Fibroblast of skin of abdomen (primary cell): ENCODE measurements at places on chromosomes 1 and 21.

- no peak for DNase-seq
These were observed 81.4 kb upstream of the TLR5 start for GRCh38 chr1:223224465-223224864.

GRCh38 chr1:165501970-165502348 is 41.8 kb upstream of the LRRC52 start:
- DNase-seq = peak; percentile 28

DNA sequence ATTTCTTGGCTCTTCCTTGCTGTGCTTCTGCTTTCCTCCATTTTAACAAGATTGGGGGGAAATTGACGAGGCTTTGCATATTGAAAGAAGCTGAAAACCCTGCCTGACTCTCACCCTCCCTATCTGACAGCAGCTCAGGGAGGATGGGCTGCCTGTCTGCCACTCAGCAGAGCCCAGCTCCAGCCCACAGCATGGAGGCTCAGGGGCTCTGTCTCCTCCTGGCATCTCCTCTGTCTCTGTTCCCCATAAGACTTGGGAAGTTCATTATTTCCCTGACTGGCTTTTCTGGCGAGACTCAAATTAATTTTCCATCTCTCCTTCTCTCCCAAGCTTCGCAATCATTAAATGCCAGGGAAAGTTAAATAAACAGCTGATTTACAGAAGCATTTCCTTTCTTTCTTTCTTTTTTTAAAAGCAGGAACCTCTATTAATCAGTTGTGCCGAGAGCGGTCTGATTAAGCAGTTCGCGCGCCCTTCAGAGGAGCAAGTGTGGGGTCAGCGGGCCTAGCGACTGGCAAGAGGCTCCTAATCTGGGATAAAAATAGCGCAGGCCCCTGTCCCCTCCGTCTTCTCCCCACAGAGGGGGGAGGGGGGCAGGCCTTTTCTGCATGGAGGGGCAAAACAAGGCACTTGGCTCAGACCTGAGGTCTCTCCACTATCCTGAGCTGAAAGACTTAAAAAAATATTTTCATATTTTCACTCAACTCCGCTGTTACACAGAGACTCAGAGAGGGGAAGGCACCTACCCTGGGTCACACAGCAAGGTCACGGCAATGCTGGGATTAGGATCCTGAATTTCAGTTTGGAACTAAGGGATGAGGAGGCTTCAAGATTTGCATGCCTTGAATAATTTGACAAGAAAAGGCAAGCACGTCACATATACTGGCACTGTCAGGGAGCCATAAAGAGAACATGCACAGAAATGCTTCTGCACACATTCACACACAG is 170.4 kb downstream of the ACTL8 start:
- DNase-seq = no peak

DNA sequence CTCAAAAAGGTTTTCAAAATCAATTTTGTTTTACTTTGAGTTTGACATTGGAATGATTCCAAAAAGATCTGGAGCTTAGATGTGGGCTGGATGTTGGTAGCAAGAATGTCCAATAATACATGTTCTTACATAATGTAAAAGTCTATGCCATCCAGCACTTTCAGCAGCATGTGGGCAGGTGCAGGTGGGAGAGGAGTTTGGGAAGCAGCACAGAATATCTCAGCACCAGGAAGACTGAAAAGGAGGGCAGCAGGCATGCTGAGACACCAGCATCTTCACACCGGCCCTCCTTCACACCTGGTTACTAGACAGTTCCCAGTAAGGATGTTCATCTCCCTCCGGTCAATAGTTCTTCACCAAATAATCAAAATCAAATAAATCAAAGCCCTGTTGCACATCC is 166.6 kb downstream of the ZBTB18 start:
- no peak for DNase-seq

- no peak for DNase-seq
These were observed 148.2 kb downstream of the RWDD3 start for GRCh38 chr1:95382000-95382786.

DNA sequence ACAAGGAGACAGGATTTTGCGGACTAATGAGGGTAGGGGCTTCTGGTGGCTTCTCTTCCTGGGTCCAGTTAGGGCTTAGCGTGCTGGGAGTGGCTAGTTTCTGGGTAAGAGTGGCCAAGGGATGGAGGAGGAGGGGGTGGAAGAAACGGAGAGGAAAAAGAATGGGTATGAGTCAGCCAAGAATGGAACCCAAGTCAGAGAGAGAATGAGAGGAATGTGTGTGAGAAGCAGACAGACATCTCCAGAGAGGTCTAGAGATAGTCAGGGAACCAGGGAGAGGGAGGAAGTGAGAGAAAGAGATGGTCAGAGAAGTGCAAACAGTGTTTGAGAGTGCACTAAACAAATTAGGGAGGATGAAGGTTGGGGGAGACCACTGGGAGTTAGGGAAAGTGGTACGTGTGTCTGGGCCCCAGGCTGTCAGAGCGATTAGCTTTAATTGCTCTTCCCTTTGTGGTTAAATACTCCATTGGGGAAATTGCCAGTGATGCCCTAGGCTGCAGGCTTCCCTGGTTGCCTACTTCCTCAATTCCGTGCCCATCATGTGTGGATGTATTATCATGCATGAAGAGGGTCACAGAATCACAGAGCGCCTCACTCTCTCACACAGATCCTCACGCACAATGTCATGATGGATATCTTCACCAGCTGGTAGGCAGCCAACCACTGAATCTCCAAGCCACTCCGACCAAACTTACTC is 1.4 kb downstream of the PEA15 start:
- DNase-seq = peak; percentile 90

DNA sequence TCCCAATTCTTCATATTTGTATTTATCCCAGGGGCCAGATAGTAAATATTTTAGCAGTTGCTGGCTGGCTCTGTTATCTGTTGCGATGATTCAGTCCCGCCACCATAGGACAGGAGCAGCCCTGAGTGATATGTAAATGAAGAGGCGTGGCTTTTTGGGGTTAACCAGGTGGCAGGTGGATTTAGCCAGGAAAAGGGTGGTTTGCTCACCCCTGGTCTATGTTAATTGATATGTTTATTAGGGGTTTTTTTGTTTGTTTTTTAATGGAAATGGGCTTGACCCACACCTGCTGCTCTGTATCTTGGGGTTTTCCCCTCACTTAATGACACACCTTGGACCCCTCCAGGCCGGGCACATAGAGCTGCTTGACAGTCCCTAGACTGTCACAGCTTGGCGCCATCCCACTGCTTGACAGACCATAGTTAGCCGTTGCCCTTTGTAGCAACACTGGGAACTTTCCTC is 62.8 kb downstream of the PIK3CD start:
- no peak for DNase-seq

GRCh38 chr21:41979335-41979734 is 25.5 kb upstream of the C2CD2 start:
- DNase-seq = no peak

DNA sequence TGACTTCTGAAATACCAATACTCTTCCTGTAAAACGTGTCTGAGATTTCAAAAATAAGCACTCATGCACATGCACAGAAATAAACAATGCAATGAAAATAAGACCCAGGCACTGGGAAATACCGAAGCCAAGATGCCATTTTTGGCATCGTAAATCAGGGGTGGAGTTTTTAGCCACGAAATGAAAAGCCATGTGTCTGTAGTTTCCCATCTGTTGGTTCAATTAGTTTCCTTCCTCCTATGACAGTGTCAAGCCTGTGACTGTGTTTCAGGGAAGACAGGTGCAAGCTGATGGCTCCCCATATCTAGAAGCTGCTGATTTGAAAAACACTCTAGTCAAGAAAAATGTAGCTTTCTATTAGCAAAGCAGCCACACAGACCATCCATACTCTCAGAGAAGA is 480.4 kb upstream of the CAMK1G start:
- DNase-seq = no peak

- DNase-seq = no peak
These were observed 20.4 kb upstream of the VPS13D start for GRCh38 chr1:12209495-12209832.

DNA sequence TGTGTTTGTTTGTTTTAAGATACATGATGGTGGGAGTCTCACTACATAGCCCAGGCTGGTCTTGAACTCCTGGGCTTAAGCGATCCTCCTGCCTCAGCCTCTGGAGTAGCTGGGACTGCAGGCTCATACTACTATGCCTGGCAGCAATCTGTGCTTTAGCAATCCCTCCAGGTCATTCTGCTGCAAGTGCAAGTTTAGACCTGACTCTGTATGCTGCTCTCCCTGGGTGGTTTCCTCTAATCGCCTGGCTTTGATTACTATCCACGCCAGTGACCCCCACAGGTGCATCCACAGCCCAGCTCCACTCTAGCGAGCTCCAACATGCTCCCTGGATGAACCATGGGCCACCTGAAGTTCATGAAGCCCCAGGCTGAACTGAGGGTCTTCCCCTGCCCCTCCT is 15.5 kb upstream of the PABPC4 start:
- no peak for DNase-seq

DNA sequence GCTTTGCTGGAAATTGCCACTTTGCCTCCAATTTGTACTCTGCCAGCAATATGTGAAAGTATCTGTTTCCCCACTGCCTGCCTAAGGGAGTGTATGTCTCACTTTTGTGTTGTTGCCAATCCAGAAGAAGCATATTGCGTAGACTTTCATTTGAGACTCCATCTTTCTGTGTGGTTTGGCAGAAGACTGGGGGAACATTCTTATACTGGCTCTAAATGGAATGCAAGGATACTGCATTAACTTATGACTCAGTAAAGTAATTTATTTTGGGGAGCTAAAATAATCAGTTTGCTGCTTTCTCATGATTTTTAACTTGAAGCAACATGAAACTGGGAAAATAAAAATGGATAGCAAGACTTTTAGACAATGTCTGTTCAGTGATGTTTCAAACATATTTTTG is 107.7 kb upstream of the TMPRSS2 start:
- DNase-seq = peak; percentile 99

DNA sequence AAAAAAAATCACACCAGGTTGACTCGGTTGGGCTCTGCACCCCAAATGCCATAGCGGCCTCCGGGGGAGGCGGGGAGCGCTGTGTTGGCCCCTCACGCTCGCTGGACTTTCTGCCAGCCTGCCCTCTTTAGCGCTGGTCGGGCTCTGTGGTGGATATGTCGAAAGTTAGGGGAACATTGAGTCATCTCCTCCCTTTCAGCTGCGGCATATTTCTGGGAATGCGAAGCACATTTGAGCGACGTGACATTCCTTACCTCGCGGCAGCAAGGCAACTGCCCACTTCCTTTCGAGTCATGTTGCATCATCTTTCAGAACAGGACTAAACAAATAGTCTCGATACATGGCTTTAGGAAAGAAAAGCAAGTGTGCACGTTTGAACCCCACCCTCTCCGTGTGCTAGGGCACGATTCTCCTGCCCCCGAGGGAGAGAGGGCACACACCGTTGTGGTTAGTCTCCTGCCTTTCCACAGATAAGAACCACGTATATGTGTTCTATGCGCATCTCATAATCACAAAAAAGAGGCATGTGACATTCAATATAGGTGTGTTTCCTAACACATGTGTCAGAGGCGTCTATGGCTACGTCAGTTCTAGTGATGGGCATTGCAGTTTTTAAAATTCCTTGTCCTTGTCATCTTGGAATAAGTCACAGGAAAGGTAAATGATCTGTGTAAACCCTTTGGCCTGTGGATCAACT is 105.9 kb upstream of the SLC45A1 start:
- DNase-seq = peak; percentile 99

GRCh38 chr1:165524639-165525285 is 19.0 kb upstream of the LRRC52 start:
- DNase-seq = no peak

- DNase-seq = no peak
These were observed 7.2 kb upstream of the EPS15 start for GRCh38 chr1:51526248-51526647.

- peak; percentile 31 for DNase-seq
These were observed 653.9 kb upstream of the NEGR1 start for GRCh38 chr1:72936151-72936740.

GRCh38 chr1:30804352-30804751 is 46.8 kb upstream of the LAPTM5 start:
- no peak for DNase-seq

GRCh38 chr1:158095737-158096335 is 84.9 kb upstream of the CD1D start:
- DNase-seq = peak; percentile 25

DNA sequence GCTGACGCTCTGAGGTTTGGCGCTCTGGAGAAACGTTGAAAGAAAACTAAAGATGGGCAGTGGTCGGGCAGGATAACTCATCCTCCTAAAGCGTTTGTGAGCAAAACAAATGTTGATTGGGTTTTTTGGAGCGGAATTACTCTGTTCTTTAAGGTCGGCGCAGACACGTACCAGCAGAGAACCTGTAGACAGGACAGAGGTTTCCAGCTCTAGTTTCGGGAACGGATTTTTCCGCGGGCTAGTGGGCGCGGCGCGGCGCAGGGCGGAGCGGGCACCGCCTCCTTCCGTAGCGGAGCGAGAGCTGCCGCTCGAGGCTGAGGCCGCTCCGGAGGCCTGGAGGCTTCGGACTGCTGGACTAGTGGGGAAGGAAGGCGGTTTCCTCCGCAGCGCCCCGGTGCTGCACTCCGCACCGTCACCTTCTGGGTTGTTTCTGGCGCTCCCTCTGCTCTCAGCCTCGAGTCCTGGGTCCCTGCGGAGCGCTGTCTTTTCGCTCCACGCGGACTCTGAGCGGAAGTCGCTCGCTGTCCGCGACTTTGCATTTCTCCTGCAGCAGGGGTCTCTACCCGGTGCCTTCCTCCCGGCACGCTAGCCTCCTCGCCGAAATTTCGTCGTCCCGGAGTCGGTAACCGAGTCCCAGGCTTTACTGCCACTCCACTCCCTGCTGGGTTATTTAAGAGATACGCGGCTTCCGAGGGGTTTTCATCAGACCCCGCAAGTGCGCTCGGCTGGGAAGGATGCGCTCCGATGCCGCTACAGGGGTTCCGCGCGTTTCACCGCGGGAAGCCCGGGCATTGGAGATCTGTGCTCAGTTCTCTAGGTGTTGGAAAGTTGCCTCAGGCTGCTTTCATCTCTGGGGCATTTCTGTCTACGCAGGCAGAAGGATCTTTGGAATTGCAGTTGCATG is 7.0 kb downstream of the FOXD2 start:
- DNase-seq = no peak

- no peak for DNase-seq
These were observed 64.3 kb upstream of the TTC34 start for GRCh38 chr1:2865571-2866421.

DNA sequence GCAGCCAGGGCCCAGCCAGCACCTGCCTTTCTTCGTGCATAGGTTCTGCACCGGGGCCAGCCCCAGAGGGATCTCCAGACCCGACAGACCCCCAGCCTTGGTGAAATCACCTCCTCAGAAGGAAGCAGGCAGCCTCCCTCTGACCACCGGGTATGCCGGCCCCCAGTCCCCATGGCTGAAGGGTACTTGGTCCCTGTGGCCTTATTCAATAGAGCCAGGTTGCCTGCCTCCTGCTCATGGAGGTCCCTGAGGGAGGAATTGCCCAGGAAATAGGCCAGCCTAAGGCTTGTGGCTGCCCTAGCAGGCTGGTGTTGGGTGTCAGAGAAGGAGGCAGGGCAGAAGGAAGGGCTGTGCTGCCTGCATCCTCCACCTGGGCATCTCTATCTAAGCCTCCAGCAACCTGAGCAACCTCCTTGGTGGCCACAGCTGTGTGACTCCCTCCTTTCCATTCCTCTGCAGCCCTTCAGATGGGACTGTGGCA is 338.2 kb upstream of the VAMP3 start:
- no peak for DNase-seq

DNA sequence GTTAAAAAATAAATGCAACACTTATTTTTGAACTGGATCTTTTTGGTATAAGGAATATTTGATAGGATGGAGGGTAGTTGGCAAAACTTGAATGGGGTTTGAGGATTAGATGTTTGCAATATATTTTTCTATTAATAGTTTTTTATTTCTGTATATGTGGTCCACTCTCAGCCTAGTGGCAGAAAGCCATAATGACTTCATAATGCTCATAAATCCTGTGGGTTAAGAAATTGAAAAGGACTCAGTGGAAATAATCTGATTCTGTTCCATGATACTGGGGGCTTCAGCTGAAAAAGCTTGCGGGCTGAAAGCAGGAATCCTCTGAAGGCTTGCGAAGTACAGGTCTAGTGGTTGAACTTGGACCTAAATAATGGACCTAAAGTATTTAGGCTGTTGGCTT is 1028.6 kb upstream of the PRMT6 start:
- no peak for DNase-seq
